ENCODE measurements at places on chromosomes 1 and 21.

DNA sequence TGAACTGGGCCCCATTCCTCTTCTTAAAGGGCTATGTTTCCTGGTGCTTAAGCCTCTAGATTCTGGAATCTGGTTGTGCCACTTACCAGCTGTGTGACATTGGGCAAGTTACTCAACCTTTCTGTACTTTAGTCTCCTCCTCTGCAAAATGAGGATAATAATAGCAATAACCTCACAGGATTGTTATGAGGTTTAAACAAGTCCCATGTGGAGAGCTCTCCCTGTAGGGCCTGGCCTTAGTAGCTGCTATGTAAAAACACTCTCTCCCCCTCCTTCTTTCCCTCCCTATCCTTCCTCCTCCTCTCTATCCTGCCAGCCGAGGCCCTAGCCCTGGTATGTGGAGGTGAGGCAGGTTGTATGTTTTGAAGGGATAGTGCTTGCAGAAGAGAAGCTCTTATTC, 8.2 kb upstream of the PEAR1 start:
- DNase-seq: no peak

GRCh38 chr1:58587667-58588066, 10.6 kb upstream of the TACSTD2 start:
- no peak for DNase-seq

DNA sequence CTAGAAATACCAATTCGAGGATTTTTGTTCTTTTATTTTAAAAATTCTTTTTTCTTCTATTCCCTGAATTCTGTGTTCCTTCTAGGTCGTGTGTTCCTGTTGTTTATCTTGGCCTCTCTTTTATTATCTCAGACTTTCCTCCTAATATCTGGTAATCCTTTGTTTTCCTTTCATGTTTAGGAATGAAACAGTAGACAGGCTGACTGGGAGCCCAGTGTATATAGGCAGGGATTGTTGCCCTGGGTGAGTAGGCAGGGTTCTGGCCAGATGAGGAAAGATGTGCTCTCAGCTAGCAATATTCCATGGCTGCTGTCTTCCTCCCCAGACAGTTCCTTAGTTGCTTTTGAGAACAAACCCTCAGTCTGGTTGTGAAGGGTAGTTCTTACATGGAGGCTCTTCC, 161.8 kb upstream of the PDE4B start:
- no peak for DNase-seq

DNA sequence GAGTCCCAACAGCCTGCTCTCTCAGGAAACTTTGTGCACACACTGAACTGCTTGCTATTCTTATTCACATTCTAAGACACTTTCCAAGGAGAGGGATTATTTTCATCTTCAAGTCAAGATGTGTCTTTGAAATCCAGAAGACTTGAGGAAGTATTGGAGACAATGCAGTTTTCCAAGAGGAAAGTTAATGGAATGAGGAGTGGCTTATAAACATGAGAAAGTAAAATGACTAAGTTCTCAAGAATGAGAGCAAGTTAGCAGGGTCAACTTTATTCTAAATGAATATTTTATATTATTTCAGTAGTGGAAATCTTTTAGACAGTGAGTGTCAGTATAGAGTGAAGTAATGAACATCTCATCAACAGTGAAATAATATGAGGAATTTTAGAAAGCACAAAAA, 1239.3 kb downstream of the MRPL39 start:
- DNase-seq: no peak

- no peak for DNase-seq
Observed at GRCh38 chr1:55337801-55338447, 122.8 kb upstream of the USP24 start.

DNA sequence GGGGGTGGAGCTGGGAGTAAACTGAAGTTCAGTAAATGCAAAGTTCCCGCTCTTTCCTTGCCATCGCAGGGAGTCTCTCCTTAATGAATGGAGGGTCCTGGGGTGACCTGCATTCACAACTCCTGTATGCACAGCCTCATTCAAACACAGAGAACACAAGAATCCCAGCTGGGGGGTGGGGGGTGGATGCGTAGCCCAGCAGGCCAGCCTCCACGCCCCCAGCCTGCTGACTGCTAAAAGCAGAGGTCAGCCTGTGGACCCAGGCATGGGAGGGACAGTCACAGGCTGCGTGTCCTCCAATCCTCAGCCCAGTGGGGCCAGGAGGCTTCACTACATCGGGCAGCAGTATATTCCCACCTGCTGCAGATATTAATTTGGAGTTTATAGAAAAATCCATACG, 263.1 kb downstream of the GRIK3 start:
- DNase-seq: no peak

GRCh38 chr1:221416723-221417122, 325.2 kb downstream of the DUSP10 start:
- DNase-seq: no peak

GRCh38 chr21:44057055-44057454, 44.9 kb downstream of the TRAPPC10 start:
- no peak for DNase-seq

Data from substantia nigra (tissue), 51 donors.